Fibroblast of skin of back (primary cell): ENCODE measurements at places on chromosomes 11 and 22.

DNA sequence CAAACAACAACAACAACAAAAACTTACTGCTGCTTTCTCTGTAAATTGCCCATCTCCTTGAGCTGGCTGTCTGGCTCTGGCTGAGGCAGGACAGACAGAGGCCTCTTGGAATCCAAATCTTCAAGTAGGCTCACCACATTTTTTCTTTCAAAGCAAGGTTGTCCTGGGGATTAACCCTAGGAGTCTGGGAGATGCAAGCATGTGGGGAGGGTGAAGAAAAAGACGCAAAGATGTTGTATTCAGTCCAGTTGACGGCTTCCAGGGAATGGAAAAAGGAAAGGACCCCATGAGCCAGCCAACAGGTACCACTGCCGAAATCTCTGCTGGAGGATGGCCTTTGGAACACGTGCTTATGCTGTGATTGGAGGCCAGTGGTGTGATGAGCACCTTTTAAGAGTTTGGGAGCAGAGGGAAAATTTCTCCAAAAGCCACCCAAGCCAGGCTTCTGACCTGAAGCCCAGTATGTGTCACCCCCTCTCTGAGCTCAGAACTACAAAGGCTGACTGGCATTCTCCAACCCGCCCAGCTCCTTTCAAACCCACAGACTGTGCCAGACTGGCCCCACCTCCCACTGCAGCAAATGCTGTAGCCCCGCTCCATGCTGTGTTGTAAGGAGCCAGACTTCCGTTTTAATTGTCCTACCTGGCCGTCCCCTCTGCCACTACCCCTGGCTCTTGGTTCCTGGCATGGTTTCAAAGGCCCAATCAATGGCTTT is 10.8 kb downstream of the BLID start:
- DNase-seq = no peak

GRCh38 chr11:57251491-57252104 is 14.5 kb upstream of the APLNR start:
- DNase-seq = peak; percentile 42

- DNase-seq = peak; percentile 88
These were observed at the start of gene MICALL1 for GRCh38 chr22:37905534-37906363. TSS of gene MICALL1 (plus strand) at chr22:37906297. CDS start at chr22:37906423, 126 bp downstream.

- DNase-seq = peak; percentile 60
These were observed at the start of gene FBLN1 for GRCh38 chr22:45502215-45503049. TSS of gene FBLN1 (plus strand) at chr22:45502883. CDS start at chr22:45502986, 103 bp downstream.

GRCh38 chr11:62435846-62436660 is 17.2 kb downstream of the SCGB1A1 start:
- no peak for DNase-seq

GRCh38 chr11:1493650-1494244 is 7.2 kb upstream of the MOB2 start:
- no peak for DNase-seq

DNA sequence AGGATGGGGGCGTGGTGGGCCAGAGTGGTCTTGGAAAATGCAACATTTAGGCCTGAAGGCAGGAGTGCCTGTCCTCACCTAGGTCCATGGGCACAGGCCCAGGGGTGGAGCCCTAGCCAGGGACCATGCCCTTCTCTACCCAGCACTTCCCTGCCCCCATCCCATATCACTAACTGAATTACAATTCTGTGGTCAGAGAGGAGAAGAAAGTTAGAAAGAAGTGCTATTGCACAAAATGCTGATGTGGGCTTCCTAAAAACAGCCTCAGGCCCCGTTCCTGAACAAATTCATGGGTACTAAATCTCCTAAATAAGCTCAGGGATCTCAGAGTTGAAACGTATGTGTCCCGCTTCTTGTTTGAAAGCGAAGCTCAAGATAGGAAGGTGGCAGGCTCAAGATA is 3.5 kb upstream of the ASRGL1 start:
- DNase-seq = no peak

GRCh38 chr11:12724301-12725054 is 50.3 kb downstream of the TEAD1 start:
- DNase-seq = peak; percentile 86

- DNase-seq = peak; percentile 98
These were observed 562.5 kb downstream of the MN1 start for GRCh38 chr22:27238935-27239510.

DNA sequence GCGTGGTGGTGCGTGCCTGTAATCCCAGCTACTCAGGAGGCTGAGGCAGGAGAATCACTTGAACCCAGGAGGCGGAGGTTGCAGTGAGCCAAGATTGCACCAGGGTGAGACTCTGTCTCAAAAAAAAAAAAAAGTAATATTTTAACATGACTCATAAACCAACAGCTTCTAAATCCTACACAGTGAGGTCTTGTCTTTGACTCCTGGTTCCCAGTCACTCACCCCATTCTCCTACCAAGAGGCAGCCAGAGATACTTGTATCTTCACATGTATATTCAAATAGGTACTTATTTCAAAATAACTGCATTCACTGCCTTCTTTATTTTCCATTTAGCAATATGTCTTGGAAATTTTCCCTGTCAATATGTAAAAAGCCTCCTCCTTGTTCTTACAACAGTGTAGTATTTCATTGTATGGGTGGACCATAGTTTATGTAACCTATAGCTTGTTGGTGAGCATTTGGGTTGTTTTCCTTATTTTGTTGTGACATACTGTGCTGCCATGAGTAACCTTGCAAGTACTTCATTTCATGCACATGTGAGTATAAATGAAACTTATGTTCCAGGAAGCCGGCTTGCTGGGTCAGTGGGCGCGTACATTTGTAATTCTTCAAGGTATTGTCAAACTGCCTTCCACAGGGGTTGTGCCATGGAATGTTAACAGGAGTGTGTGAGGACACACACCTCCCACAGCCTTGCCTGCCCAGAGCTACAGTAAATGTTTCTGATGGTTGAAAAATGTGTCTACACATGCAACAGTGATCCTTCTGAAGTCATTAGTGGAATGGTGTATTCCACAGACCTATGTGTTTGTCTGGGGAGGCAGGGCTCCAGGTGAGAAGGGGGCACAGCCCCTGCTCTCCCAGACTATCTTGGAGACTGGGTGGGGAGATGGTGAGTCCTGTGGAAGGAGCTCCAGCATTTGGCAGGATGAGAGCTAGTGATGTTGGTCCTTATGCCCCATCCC is 47.9 kb downstream of the OSBP2 start:
- DNase-seq = no peak

DNA sequence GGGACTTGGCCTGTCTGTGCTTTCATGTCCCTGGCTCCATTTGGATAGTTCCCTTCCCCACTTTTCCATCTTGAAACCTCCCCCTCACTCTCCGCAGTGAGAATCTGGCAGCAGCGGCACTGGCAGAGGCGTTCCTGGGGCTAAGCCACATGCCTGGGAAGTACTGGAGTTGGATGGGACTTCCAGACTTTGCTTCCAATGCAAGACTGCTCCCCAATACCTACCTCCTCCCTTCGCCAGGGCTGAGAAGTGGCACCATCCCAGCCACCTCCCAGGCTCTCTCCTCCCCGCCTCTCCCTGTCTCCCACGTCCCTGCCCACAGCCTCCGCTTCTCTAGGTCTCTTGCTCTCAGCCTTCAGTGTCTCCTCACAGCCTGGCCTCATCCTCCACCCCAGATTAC is 16.6 kb downstream of the TST start:
- no peak for DNase-seq

- DNase-seq = no peak
These were observed 741.7 kb downstream of the NELL1 start for GRCh38 chr11:21411104-21411503.

- no peak for DNase-seq
These were observed 24.9 kb downstream of the DDX6 start for GRCh38 chr11:118766035-118766434.

GRCh38 chr11:64226507-64227051 is 505 bp downstream of the NUDT22 start:
- no peak for DNase-seq

- DNase-seq = peak; percentile 38
These were observed 375 bp downstream of the SLC25A1 start for GRCh38 chr22:19178065-19178656.

GRCh38 chr11:110431674-110432073 is 1.9 kb downstream of the FDX1 start:
- no peak for DNase-seq

DNA sequence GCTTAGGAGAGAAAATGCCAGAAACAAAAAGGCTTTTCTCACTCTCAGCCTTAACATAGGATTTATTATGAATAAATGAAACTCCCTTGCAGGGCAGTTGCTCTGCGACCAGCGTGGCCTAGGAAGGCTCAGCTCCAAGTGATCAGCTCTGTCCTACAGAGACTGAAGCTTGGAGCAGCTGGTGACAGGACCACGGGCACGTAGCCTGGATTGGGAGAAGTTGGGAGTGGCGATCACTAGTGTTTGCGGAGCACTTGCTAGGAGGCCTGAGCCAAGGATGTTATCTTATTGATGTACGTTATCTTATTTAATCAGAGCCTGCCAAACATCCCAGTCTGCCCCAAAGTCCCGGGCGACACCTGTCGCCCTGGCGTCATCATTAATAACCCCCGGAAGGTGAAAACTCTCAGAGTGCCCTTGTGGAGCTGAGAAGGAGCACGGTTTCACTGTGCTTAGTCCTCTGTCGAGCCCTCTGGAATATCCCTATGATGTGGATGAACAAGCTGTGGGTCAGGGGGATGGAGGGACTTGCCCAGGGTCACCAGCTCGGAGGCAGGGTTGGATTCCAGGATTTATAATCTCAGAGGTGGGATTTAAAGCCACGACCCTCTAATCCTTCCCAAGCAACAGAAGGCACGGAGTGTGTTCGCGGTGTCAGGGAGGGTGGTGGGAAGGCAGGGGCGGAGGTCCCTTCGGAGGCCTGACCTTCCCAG is 40.8 kb upstream of the SMIM38 start:
- DNase-seq = no peak

- no peak for DNase-seq
These were observed 265.7 kb upstream of the CTSC start for GRCh38 chr11:88603091-88603867.

- DNase-seq = peak; percentile 33
These were observed 148.3 kb upstream of the RASSF10 start for GRCh38 chr11:12860827-12861226.

DNA sequence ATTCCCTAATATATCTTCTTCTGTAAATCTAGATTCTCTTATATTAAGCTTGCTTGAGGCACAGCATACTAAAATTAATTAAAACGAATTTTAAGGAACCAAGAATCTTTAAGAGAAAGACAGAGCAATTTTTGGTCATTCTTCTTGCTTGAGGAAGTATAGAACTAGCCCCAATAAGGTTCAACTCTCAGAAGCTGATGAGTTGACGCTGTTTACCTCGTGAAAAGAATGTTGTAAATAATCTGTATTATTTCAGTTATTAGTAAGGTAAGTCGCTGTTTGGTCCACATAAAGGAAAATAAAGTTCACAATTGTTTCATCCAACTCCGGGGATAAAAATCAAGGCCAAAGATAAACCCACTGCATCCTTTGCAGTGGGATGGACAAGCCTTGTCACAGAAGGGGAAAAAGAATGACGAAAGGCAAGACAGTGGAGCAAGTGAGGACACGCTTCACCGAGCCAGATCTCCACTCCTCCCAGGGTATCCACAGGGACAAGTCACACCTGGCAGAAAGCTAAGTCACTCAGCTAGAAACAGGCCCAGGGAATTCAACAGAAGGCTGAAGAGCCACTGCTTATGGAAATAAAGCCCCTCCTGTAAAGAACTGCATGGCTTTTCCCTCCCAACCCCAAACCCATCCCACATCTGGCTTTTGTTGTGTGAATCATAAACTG is 752 bp downstream of the POU2AF1 start:
- no peak for DNase-seq

GRCh38 chr22:36872866-36873498 is 12.2 kb downstream of the NCF4 start:
- DNase-seq = no peak

GRCh38 chr22:30829901-30830550 is 135.4 kb downstream of the OSBP2 start:
- peak; percentile 98 for DNase-seq

GRCh38 chr11:45144126-45145082 is 2.0 kb upstream of the PRDM11 start:
- no peak for DNase-seq

GRCh38 chr11:124329787-124330478 is 9.9 kb upstream of the OR8D2 start:
- no peak for DNase-seq

GRCh38 chr11:6468712-6469495 is 4.8 kb downstream of the TRIM3 start:
- DNase-seq = peak; percentile 92

DNA sequence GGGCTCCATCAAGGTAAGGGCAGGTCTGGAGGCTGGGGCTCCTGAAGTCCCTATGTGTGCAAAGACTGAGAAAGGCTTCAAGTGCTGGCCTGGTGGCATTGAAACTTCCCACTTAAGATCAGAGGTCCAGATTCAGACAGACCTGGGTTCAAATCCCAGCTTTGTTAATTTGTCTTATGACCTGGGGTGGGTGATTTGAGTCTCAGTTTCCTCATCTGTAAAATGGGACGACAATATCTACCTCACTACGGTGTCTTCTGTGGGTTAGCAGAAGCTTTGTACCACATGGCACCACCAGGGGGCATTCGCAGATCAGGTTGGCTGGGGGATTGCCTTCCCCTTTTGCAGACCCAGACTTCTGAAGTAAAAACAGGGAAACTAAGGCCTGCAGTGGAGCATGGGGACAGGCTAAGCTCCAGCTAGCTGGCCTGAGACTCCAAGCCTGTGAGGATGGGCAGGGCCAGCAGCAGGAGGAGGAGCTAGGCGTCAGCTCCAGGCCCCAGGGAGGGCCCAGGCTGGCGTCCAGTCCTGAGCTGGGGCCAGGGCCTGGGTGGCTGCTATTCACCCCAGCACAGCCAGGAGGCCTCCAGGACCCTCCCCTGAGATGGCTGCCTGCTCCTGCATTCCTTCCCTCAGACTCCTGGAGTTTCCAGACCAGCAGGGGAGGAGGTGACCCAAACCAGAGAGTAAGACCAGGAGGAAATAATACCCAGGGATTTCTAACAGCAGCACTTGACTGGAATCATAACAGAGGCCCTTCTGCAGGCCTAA is 1.5 kb downstream of the CASTOR1 start:
- peak; percentile 93 for DNase-seq

DNA sequence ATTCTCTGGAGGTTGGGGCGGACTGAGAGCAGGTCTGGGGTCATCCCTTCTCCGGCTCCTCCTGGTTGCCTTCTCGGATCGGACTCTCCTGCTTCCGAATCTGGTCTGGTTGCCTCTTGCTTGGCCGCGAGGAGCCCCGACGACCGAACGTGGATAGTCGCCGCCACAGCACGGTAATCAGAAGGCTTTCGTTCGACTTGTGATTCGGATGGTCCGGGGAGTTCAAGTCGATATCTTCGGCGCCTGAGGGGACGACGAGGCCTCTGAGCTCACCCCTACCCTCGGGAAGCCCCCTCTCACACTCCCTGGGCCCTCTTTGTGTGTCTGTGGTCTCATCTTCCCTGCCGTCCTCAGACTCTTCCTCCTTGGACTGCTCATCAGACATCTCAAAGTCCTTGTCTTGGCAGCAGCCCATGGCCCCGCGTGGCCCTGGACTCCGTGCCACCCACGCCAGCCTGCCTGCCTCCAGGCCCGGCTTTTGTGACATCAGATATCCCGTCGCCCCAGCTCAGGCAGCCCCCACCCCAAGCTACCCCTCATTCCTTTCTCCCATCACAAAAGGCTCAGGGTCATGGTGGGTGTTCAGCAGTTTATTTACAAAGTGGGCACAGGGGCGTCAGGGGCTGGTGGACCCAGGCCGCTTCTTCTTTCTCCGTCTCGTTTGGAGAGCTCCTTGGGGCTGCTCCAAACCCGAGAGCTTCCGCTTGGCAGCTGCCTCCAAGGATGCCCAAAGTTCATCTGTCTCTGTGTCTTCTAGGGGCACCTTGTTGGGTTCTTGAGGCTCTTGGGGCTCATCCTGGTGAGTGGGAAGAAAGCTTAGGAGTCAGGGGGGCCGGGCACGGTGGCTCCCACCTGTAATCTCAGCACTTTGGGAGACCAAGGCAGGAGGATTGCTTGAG is at the start of gene TEX54:
TEX54 (minus strand) TSS at position 506 of the 899 bp plus-strand sequence.
- no peak for DNase-seq
